ENCODE measurements at places on chromosomes 1 and 21. TPM values are rescaled to one million over a fixed set of nuclear protein-coding genes. Genes with fewer than 3 reads are reported as not detected.
A peak's percentile ranks its signal among the peaks of the same experiment; 100 is the strongest.

Gene FCRL6
- total RNA-seq, result not detected

Gene GPR137B
- 9.5 TPM for total RNA-seq

- peak; percentile 94 for DNase-seq
- peak within 1 kb of the TSS; percentile 79 for H3K4me3 ChIP-seq
- no peaks in the 10 kb centered on the region for H3K27me3 ChIP-seq
- peaks cover 26% of the 10 kb centered on the region for H3K4me1 ChIP-seq
- H3K36me3 ChIP-seq, result peaks cover 7% of the 10 kb centered on the region
Measured at GRCh38 chr1:42816585-42817439, at the start of the genes ERMAP and SVBP. TSS of gene ERMAP (plus strand) at chr1:42817122. CDS start at chr1:42830449, 13,327 bp downstream. TSS of gene SVBP (minus strand) at chr1:42817397. CDS start at chr1:42816544, 853 bp downstream.

- peaks cover 35% of the 10 kb centered on the region for H3K4me1 ChIP-seq
- no peak for DNase-seq
- no peaks in the 10 kb centered on the region for H3K27me3 ChIP-seq
- no peak overlapping the region for H3K4me3 ChIP-seq
- peaks cover 54% of the 10 kb centered on the region for H3K36me3 ChIP-seq
Measured at GRCh38 chr1:200653022-200653462, 16.7 kb downstream of the DDX59 start.

GRCh38 chr1:226549937-226550671 is 1.5 kb downstream of the STUM start:
- DNase-seq, result no peak
- no peak overlapping the region for H3K27ac ChIP-seq
- H3K27me3 ChIP-seq, result peaks cover 85% of the 10 kb centered on the region
- H3K36me3 ChIP-seq, result no peaks in the 10 kb centered on the region
- no peak overlapping the region for H3K4me3 ChIP-seq

DNA sequence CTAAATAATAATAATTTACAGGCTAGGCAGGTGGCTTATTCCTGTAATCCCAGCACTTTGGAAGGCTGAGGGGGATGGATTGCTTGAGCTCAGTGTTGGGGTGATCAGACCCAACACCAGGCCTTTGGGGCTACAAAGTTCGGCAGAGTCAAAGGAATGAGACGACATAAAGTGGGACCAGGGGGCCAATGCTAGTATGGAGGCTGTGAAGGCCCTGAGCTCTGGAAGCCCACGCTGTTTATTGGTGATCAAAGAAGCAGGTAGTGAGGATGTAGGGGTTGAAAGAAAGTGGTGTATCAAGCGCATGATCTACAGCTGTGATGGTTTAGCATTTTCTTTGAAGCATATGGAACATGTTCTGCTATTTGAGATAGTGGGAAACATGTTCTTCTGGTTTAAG is 5.6 kb downstream of the BTBD8 start:
- no peak overlapping the region for H3K4me3 ChIP-seq
- H3K4me1 ChIP-seq, result peaks cover 4% of the 10 kb centered on the region
- no peaks in the 10 kb centered on the region for H3K27me3 ChIP-seq
- no peak overlapping the region for H3K27ac ChIP-seq

Gene UBASH3A
- total RNA-seq, result 70.6 TPM

DNA sequence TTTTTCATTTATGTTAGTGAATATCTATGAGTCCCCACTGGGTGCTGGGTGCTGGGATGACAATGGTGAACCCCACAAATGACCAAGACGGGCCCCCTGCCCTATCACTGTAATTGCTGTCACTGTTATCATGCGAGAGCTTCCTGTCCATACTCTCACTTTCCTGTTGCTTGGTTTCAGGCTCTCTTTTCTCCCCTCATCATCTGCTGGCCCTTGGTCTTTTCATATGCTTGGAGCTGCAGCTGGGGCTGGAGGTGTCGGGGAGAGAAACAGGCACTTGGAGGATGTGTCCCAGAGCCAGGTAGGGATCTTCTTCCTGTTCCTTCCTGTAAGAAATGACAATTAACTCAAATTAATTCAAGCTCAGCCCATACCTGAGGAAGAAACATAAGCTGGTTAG is 348.0 kb downstream of the PTPRU start:
- no peak for DNase-seq
- H3K4me3 ChIP-seq, result no peak overlapping the region
- no peaks in the 10 kb centered on the region for H3K27me3 ChIP-seq
- H3K36me3 ChIP-seq, result no peaks in the 10 kb centered on the region
- H3K4me1 ChIP-seq, result no peaks in the 10 kb centered on the region

DNA sequence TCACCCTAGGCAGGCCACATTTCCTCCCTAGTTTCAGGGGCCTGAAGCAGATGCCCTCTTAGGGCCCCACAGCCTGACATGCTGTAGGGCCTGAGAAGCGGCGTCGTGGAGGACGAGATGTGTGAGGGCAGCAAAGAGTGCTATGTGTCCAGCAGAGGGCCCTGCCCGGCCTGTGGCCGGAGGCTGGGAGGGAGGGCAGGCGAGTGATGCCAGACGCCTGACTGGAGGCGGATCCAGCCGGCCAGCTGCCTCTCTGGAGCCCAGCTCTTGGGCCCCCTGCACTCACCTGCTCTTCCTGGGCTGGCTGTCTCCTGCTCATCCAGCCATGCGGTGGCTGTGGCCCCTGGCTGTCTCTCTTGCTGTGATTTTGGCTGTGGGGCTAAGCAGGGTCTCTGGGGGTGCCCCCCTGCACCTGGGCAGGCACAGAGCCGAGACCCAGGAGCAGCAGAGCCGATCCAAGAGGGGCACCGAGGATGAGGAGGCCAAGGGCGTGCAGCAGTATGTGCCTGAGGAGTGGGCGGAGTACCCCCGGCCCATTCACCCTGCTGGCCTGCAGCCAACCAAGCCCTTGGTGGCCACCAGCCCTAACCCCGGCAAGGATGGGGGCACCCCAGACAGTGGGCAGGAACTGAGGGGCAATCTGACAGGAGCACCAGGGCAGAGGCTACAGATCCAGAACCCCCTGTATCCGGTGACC is at the start of gene GPR37L1:
TSS of gene GPR37L1 (plus strand) at position 279 of the 697 bp plus-strand sequence. CDS start at position 326, 47 bp downstream.
- peaks cover 15% of the 10 kb centered on the region for H3K27me3 ChIP-seq
- no peaks in the 10 kb centered on the region for H3K4me1 ChIP-seq
- H3K4me3 ChIP-seq, result no peak within 1 kb of the TSS
- no peak within 1 kb of the TSS for H3K27ac ChIP-seq
- DNase-seq, result no peak

Gene SDE2
- total RNA-seq, result 19.8 TPM

DNA sequence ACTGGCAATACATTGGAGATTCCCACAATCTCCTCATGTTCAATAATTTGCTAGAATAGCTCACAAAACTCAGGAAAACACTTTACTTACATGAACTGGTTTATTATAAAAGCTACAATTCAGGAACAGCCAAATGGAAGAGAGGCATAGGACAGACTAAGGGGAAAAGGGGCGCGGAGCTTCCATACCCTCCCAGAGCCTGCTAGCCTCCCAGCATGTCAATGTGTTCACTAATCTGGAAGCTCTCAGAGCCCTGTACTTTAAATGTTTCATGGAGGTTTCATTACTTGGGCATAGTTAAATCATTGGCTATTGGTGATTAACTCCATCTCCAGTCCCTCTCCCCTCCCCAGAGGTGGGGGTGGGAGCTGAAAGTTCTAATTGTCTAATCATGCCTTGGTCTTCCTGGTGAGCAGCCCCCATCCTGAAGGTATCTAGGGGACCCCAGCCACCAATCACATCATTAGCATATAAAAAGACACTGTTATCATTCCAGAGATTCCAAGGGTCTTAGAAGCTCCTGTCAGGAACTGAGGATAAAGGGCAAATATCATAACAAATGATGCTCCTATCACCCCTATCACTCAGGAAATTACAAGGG is 10.9 kb upstream of the DMRTB1 start:
- H3K27ac ChIP-seq, result no peak overlapping the region
- H3K4me1 ChIP-seq, result no peaks in the 10 kb centered on the region
- H3K27me3 ChIP-seq, result no peaks in the 10 kb centered on the region
- DNase-seq, result no peak
- H3K36me3 ChIP-seq, result no peaks in the 10 kb centered on the region
- no peak overlapping the region for H3K4me3 ChIP-seq

Gene SH3BGR
- 0.88 TPM for total RNA-seq

Gene SYPL2
- not detected for total RNA-seq

Gene NPL
- 3.7 TPM for total RNA-seq

Gene NBPF20
- 0.90 TPM for total RNA-seq

DNA sequence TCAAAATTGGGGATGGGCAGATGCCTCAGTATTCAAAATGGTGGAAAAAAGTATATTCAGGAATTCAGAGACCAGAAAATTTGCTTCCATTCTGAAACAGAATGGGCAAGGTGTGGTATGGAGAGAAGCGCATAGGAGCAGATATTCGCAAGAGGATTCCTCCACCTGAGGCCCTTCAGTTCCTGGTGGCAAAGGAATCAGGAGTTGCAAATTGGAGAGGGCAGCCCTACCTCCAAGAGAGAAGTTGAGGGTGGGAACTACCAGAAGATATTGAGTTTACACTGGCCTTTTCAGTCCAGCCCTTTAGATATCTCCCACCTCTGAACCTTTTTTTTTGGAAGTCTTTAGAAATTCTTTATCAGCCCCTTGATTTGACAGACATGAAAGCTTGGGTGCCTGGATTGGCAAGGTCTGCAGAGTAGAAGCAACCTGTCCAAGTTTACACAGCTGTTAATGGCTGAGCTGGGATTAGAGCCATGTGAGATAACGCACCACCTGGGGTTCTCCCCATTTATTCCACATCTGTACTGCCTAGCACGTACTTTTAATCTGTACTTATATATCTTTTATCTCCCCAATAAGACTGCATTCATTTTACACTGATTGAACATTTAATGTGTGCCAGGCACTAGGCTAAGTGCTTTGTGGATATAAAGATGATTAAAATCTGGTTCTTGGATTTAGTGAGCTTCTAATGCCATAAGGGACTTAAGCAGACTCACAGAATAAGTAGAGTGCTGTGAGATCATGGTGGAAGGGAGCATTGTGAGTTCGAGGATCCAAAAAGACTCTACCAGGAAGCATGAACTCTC is 99.5 kb downstream of the NGF start:
- peaks cover 18% of the 10 kb centered on the region for H3K27me3 ChIP-seq
- no peaks in the 10 kb centered on the region for H3K36me3 ChIP-seq
- H3K4me1 ChIP-seq, result peaks cover 3% of the 10 kb centered on the region
- no peak overlapping the region for H3K4me3 ChIP-seq
- DNase-seq, result no peak
- no peak overlapping the region for H3K27ac ChIP-seq

Gene LRRC38
- not detected for total RNA-seq

GRCh38 chr1:192476802-192477298 is 98.7 kb upstream of the RGS1 start:
- no peaks in the 10 kb centered on the region for H3K36me3 ChIP-seq
- DNase-seq, result no peak

DNA sequence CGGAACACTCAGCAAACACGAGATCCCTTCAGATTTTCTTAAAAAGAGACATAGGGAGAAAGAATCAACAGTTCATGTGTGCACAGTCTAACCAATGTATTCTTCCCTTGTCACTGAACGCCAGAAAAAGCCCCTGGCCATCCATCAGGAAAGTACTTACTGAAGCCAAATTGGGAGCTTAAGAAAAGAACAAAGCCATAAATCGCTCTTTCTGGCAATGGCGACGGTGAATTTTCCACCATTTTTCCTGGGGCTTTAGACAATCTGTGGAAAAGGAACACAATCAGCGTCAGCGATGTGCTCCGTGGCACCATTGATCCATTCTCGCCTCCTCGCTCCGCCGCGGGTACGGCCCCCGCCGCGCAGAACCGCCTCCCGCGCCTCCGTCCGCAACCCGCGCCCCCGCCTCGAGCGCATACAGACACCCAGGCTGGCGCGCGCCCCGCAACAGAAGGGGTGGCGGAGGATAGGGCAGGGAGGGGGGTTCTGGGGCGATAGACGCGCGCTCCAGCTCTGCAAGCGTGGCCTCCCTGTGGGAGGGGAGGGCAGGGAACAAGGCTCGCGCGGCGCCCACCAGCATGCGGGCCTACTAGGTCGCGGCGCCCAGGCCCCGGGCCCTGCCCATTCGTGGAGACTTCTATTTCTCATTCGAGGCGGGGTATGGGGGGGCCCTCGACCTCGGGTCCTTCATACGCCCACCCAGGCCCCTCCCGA is 440 bp downstream of the PIGP start:
- H3K27me3 ChIP-seq, result no peaks in the 10 kb centered on the region
- peak overlapping the region; percentile 79 for H3K4me3 ChIP-seq
- H3K27ac ChIP-seq, result peak overlapping the region; percentile 84

Gene PLEKHO1
- 92.9 TPM for total RNA-seq

- H3K4me1 ChIP-seq, result no peaks in the 10 kb centered on the region
- no peak within 1 kb of the TSS for H3K27ac ChIP-seq
- H3K27me3 ChIP-seq, result peaks cover 16% of the 10 kb centered on the region
- H3K36me3 ChIP-seq, result no peaks in the 10 kb centered on the region
Measured at GRCh38 chr1:201126832-201127754, at the start of gene ASCL5. TSS of gene ASCL5 (minus strand) at chr1:201127184. CDS start at chr1:201115372, 11,812 bp downstream.

GRCh38 chr21:35005077-35005476 is 44.0 kb downstream of the RUNX1 start:
- no peaks in the 10 kb centered on the region for H3K27me3 ChIP-seq
- no peak for DNase-seq
- no peak overlapping the region for H3K27ac ChIP-seq

DNA sequence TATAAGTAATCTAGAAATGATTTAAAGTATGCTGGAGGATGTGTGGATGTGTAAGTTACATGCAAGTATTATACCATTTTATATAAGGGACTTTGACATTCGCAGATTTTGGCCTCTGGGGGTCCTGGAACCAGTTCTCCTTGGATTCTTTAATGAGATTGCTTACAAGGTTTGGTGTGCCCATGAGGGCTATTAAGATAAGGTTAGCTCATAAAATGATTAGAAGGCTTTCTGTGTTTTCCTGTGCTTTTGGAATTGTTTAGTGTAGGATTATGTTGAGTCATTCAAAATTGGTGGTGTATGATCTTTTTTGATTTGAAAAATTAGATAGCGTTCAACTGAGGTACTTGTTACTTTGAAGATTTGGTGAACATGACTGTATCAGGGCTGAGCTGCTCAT is 5.6 kb downstream of the USP25 start:
- peaks cover 27% of the 10 kb centered on the region for H3K36me3 ChIP-seq
- no peak for DNase-seq
- peaks cover 71% of the 10 kb centered on the region for H3K4me1 ChIP-seq
- no peak overlapping the region for H3K4me3 ChIP-seq
- H3K27me3 ChIP-seq, result no peaks in the 10 kb centered on the region
- no peak overlapping the region for H3K27ac ChIP-seq

- no peak for DNase-seq
- H3K4me1 ChIP-seq, result no peaks in the 10 kb centered on the region
- H3K27me3 ChIP-seq, result no peaks in the 10 kb centered on the region
- H3K27ac ChIP-seq, result no peak overlapping the region
Measured at GRCh38 chr1:97145321-97145956, 423.9 kb downstream of the PTBP2 start.
